ENCODE measurements at places on chromosomes 13 and 19. TPM values are rescaled to one million over a fixed set of nuclear protein-coding genes. Genes with fewer than 3 reads are reported as not detected.

The NCCRP1 gene
- not detected for total RNA-seq

The CYP2B6 gene
- not detected for total RNA-seq

The PABPC3 gene
- total RNA-seq, result 0.97 TPM

The GTF2F2 gene
- 29.3 TPM for total RNA-seq

The MBD3L2 gene
- not detected for total RNA-seq

The DPF1 gene
- total RNA-seq, result 1.1 TPM

The ZNF799 gene
- total RNA-seq, result 3.6 TPM

The LRRC63 gene
- total RNA-seq, result 0.55 TPM

The P2RY11 gene
- 58.1 TPM for total RNA-seq

- peaks cover 33% of the 10 kb centered on the region for H3K4me1 ChIP-seq
- no peak overlapping the region for H3K27ac ChIP-seq
- H3K27me3 ChIP-seq, result no peaks in the 10 kb centered on the region
- no peak for DNase-seq
- H3K4me3 ChIP-seq, result no peak overlapping the region
Observed at GRCh38 chr19:55391702-55392615, 6.2 kb downstream of the RPL28 start.

- peak overlapping the region; percentile 2 for H3K27ac ChIP-seq
- no peaks in the 10 kb centered on the region for H3K27me3 ChIP-seq
- H3K4me3 ChIP-seq, result peak overlapping the region; percentile 20
- no peak for DNase-seq
Observed at GRCh38 chr19:51127755-51128154, 3.0 kb downstream of the SIGLEC9 start.

DNA sequence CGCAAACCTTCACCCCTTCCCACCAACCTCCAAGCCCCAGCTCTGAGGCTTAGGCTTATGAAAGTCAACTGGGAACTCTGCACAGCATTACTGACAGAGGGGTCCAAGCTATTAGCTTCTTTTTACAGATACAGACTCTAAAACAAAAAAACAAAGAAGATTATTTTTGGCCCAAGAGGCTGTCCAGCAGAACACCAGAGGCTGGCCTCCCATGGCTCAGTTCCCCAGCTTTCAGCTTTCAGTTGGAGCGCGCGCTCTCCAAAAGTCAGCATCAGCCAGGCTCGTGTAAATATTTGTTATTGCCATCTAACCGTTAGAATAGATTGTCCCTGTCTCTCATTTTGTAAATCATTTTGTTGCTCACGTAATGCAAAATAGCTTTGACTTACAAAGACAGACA, 58.4 kb downstream of the ZIC5 start:
- no peaks in the 10 kb centered on the region for H3K36me3 ChIP-seq
- no peak overlapping the region for H3K4me3 ChIP-seq
- H3K27me3 ChIP-seq, result no peaks in the 10 kb centered on the region
- H3K4me1 ChIP-seq, result peaks cover 15% of the 10 kb centered on the region
- no peak for DNase-seq

DNA sequence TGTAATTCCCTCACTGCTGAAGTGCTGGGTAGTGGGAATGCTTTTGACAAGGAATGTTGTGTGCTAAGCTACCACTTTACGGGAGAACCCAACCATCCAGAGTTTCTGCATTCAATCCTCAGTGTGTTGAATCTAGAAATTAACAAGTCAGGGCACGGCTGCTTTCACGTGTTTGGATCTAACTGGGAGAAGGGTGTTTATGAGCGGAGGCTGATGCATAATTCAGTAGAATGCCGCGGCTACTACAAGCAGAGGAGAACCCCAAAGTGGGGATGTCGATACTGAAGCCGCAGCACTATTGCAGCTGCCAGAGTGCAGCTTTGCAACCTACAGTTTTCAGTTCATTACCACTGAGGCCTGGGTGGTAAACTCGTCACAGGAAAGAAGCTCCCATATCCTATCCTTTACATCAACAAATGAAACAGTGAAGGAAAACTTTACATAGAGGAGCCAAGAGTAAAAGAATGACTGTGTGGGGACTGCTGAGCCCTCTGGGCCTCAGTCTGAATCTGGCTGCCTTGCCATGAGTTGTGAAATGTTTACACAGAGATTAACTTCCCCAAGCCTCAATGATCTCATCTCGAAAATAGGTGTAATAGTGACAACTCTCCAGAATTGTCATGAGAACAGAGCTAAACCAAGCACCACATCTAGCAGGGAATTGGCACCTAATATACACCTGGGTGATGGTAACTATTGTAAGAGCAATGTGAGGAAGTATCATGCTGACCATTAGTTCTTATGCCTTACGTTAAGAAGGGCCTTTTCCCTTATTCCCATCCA, 531.7 kb downstream of the MYO16 start:
- no peaks in the 10 kb centered on the region for H3K4me1 ChIP-seq
- no peak overlapping the region for H3K4me3 ChIP-seq
- H3K27me3 ChIP-seq, result no peaks in the 10 kb centered on the region
- DNase-seq, result no peak
- no peaks in the 10 kb centered on the region for H3K36me3 ChIP-seq

- no peak for DNase-seq
- H3K27ac ChIP-seq, result no peak overlapping the region
Observed at GRCh38 chr13:50229960-50230661, 214.9 kb downstream of the KCNRG start.

DNA sequence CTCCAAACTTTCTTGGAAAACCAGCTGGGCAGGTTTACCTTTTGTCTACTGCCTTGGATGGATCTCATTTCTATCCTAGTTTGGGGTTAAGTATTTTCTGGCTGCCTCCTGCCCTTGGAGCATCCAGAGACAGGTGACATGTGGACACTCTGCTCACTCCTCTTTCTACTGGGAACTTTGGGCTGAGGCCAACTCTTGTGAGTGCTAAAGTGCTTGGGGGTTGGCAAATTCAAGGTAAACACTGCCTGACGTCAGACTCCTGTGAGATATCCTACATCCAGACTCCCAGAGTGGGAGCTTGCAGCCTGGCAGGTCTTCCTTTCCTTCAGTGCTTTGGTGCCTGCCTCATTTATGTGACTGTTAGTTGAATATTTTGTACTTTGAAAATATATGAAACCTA, 388.1 kb downstream of the KCNRG start:
- H3K4me1 ChIP-seq, result no peaks in the 10 kb centered on the region
- no peak for DNase-seq
- H3K4me3 ChIP-seq, result no peak overlapping the region
- no peak overlapping the region for H3K27ac ChIP-seq

GRCh38 chr19:30255791-30256495, 116.2 kb upstream of the ZNF536 start:
- DNase-seq, result no peak
- no peaks in the 10 kb centered on the region for H3K36me3 ChIP-seq
- H3K4me3 ChIP-seq, result no peak overlapping the region
- H3K27me3 ChIP-seq, result peaks cover 4% of the 10 kb centered on the region
- no peaks in the 10 kb centered on the region for H3K4me1 ChIP-seq
- no peak overlapping the region for H3K27ac ChIP-seq

DNA sequence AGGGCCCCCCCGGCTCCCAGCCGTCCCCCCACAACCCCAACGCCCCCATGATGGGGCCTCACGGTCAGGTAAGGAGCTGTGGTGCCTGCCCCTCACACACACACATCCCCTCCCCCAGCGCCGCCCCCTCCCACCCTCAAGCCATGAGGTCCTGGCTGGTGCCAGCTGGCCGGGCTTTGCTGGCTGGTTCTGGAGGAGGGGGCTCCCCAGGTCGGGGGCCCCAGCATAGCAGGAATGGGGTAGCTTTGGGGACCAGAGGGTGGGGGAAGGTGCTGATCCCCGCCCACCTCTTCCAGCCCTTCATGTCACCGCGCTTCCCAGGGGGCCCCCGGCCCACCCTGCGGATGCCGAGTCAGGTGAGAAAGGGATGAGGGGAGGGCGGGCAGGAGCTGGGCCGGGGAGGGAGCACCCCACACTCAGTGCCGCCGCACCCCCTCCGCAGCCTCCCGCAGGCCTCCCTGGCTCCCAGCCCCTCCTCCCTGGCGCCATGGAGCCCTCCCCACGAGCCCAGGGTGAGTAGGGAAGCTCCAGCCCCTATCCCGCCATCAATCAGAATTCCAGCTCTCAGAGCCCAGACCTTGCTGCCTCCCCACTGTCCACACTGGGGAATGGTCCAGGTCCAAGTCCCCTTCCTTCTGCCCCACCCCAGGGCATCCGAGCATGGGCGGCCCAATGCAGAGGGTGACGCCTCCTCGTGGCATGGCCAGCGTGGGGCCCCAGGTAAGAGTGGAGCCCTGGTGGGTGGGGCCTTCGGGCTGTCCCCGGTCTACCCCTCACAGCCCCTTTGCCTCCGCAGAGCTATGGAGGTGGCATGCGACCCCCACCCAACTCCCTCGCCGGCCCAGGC, 6.4 kb downstream of the ISYNA1 start:
- H3K4me1 ChIP-seq, result peaks cover 33% of the 10 kb centered on the region
- no peak overlapping the region for H3K4me3 ChIP-seq
- H3K36me3 ChIP-seq, result no peaks in the 10 kb centered on the region
- H3K27me3 ChIP-seq, result no peaks in the 10 kb centered on the region

GRCh38 chr19:31421082-31421481, 71.8 kb upstream of the TSHZ3 start:
- peaks cover 14% of the 10 kb centered on the region for H3K27me3 ChIP-seq
- DNase-seq, result no peak
- H3K4me3 ChIP-seq, result no peak overlapping the region
- no peaks in the 10 kb centered on the region for H3K36me3 ChIP-seq

GRCh38 chr13:44715287-44716230, 139.4 kb upstream of the TSC22D1 start:
- DNase-seq, result no peak
- H3K4me1 ChIP-seq, result no peaks in the 10 kb centered on the region
- no peaks in the 10 kb centered on the region for H3K36me3 ChIP-seq
- H3K4me3 ChIP-seq, result no peak overlapping the region
- H3K27ac ChIP-seq, result no peak overlapping the region

DNA sequence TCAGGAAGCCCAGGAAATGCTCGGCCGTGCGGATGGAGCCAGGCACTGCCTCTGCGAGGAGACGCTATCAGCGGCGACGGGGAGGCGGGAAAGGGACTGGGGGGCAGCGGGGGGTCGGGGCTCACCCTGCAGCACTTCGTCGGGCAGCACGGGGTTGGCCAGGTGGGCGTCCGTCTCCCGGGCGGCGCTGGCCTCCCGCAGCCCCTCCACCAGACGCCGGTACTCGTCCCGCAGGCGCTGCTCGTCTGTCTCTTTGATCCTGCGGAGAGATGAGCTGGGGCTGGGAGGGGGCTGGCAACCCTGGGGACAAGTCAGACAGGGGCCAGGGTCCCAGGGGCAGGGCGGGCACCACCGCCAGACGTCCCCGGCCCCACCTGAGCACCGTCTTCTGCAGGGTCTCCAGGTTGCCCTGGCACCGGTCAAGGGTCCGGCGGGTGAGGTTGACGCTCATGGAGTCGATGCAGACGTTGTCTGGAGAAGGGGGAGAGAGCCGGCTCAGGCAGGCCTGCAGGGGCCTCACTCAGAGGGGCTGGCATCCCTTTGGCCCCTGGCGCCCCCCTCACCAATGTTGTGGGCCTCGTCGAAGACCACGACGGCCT, 6.4 kb downstream of the ERCC2 start:
- H3K36me3 ChIP-seq, result no peaks in the 10 kb centered on the region
- no peaks in the 10 kb centered on the region for H3K4me1 ChIP-seq
- H3K27ac ChIP-seq, result no peak overlapping the region
- no peak for DNase-seq
- no peak overlapping the region for H3K4me3 ChIP-seq

GRCh38 chr13:110216398-110217041, 90.4 kb downstream of the COL4A1 start:
- no peak overlapping the region for H3K4me3 ChIP-seq
- no peaks in the 10 kb centered on the region for H3K4me1 ChIP-seq
- H3K27ac ChIP-seq, result no peak overlapping the region
- no peak for DNase-seq
- no peaks in the 10 kb centered on the region for H3K36me3 ChIP-seq
- H3K27me3 ChIP-seq, result no peaks in the 10 kb centered on the region

DNA sequence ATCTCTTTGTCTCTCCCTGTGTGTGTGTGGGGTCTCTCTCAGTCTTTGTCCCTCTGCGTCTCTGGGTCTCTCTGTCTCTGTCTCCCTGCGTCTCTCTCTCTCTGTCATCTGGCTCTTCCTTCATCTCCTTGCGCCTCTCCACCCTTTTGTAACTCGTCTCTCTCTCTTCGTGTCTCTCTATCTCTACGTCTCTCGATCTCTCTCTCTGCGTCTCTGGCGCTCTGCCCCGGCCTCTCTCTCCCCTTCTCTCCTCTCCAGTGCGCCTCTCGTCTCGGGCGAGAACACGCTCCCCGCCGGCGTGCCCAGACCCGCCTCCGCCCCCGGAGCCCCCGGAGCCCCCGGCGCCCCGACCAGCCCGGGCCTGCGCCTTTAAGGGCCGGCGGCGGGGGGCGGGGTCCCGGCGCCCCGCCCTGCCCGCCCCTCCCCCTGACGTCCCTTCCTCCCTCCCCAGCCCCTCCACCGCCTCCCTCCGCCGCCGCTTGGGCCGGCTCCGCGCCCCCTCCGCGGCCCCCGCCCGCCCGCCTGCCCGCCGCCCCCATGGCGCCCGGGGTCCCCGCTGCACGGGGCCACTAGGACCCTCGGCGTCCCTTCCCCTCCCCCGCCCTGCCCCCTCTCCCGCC, at the start of gene MARK4:
Gene MARK4 (plus strand): TSS at position 440 of the 620 bp plus-strand sequence. CDS start 318 bp downstream, outside the sequence.
- DNase-seq, result peak; percentile 51
- H3K27me3 ChIP-seq, result no peaks in the 10 kb centered on the region
- H3K4me3 ChIP-seq, result peak within 1 kb of the TSS; percentile 59
- peaks cover 35% of the 10 kb centered on the region for H3K4me1 ChIP-seq
- H3K36me3 ChIP-seq, result no peaks in the 10 kb centered on the region

DNA sequence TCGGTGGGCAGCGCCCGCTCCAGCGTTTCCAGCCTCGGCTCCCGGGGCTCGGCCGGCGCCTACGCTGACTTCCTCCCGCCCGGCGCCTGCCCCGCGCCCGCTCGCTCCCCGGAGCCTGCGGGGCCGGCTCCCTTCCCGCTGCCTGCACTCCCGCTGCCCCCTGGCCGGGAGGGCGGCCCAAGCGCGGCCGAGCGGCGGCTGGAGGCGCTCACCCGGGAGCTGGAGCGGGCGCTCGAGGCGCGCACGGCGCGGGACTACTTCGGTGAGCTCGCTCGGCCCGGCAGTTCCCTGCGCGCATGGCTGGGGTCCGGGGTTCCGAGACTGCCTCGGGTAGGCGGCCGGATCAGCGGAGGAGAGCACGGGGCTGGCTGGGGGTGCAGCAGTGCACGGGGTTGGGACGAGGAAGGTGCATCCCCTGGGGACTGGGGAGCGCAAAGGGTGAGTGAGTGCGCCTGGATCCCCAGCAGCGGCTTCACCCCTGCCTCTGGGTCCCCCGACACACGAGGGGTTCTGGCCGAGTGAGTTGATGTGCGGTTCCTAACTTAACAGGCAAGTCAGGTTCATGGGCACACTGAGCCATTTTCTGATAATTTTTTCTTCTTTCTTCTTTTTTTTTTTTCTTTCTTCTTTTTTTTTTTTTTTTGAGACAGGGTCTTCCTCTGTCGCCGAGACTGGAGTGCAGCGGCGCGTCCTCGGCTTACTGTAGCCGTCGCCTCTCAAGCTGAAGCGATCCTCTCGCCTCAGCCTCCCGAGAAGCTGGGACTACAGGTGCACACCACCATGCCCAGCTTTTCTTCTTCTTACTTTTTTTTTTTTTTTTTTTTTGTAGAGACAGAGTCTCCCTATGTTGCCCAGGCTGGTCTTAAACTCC, 1.1 kb downstream of the WTIP start:
- no peaks in the 10 kb centered on the region for H3K4me1 ChIP-seq
- no peak overlapping the region for H3K27ac ChIP-seq
- no peaks in the 10 kb centered on the region for H3K36me3 ChIP-seq
- H3K4me3 ChIP-seq, result no peak overlapping the region
- peaks cover 9% of the 10 kb centered on the region for H3K27me3 ChIP-seq

- H3K36me3 ChIP-seq, result no peaks in the 10 kb centered on the region
- no peaks in the 10 kb centered on the region for H3K4me1 ChIP-seq
- DNase-seq, result no peak
- no peak overlapping the region for H3K4me3 ChIP-seq
Observed at GRCh38 chr13:76481738-76482137, 404.5 kb downstream of the KCTD12 start.

Data from CD8-positive, alpha-beta memory T cell (primary cell).